ENCODE measurements at places on chromosomes 4 and X.

- no peak for DNase-seq
Measured at GRCh38 chrX:47648376-47648775, 2.0 kb downstream of the ELK1 start.

DNA sequence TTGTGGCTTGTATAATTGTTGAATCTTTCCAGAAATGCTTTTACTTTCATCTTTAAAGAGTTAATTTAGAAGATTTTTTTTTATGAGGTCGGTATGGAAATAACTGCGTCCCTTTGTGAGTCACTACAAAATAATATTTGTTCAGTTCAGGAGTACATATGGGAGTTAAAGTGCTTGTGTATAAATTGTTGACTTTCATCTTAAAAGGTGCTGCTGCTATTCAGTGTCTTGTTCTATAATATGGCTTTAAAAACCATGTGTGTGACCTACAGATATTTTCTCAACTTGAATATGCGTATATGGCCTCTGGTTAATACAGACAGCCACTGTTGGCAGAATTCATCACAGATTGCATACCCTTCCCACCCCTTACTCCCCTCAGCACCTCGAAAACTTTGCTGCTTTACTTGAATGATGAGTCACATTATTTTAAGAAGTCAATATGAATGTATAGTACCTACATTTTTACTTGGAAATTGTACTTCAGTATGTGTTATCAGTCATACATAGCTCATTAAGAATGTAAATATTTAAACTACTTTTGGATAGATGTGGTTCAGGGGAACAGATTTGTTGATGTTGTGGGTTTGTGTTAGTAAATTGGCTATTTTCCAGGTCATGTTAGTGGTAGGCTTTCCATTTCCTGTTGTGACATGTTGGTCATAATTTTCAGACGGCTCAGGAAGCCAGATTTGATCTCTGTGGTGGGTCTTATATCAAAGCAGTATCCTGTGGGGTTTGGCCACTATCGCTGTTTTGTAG is 1.5 kb downstream of the CLCN3 start:
- no peak for DNase-seq

- DNase-seq, result no peak
Measured at GRCh38 chr4:5030221-5030620, 11.0 kb upstream of the CYTL1 start.

- no peak for DNase-seq
Measured at GRCh38 chr4:11420327-11420726, 8.4 kb downstream of the HS3ST1 start.

GRCh38 chr4:95499291-95499696 is 49.5 kb downstream of the UNC5C start:
- DNase-seq, result no peak

DNA sequence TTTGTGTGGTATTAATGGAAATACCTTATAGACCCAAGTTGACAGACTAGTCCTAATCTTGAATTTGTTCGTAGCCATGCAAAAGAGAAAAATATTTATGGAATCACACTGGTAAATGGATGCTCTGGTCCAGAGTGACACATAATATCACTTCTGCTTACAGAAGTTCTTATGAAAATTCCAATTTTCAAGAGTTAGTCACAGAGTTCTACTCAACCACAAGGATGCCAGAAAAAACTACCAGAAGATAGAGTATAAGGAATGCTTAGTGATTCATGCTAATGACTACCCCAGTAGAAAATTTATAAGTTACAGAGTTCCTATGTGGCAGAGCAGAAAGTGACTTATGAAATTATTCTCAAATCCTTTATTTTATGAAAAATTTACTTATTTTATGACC is 1384.8 kb downstream of the FAM133A start:
- no peak for DNase-seq

DNA sequence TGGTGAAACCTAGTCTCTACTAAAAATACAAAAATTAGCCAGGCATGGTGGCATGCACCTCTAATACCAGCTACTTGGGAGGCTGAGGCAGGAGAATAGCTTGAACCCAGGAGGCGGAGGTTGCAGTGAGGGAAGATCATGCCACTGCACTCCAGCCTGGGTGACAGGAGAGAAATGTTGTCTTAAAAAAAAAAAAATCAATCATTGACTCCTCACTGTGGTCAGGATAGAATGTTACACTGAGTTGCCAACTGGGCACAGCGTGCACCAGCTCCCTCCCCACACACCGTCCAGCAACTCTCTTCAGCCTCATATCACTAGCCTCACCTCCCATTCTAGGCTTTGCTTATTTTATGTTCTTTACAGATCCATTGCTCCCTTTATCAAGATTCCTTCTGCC is 79.5 kb downstream of the CHRNA9 start:
- DNase-seq, result no peak

- no peak for DNase-seq
Measured at GRCh38 chr4:74413265-74413664, 31.7 kb upstream of the AREG start.

DNA sequence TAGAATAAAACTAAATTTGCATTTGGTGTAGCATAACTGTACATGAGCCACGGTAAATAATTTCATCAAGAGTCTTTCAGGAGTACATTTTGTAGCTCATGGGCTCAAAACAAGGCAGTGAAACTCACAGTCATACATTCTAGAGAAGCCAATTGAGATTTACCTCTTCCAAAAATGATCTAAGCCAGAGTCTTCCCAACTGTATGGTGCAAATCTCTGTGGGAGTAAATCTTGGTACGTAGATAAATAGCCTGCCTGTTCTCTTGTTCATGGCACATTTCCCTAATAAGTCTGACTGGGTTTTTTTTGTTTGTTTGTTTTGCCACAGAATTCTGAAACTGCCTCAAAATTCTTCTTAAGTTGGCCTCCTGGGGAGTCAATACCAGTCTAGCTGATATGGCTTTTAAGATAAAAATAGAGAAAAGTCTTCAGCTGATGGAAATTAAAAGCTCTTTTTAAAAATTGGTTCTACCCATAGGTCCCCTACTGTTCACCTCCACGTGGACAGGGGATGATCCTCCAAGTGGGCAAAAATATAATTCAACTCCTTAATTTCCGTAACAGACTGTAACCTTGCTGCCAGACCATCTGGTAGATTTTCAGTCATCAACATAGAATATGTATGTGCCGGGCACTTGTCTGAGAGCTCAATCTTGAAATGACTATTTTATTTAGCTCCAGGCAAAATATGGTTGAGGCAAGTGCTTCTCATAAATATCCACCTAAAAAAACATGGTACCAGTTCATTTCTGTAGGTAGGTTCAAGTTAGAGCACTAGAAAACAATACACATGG is 365.4 kb downstream of the PDHA2 start:
- DNase-seq, result no peak

- DNase-seq, result peak; percentile 53
Measured at GRCh38 chrX:124502166-124502565, 155.8 kb downstream of the SH2D1A start.

- peak; percentile 85 for DNase-seq
Measured at GRCh38 chr4:140151699-140152012, 2.3 kb downstream of the MAML3 start.

- peak; percentile 58 for DNase-seq
Measured at GRCh38 chr4:55378617-55379467, 16.9 kb upstream of the TMEM165 start.

DNA sequence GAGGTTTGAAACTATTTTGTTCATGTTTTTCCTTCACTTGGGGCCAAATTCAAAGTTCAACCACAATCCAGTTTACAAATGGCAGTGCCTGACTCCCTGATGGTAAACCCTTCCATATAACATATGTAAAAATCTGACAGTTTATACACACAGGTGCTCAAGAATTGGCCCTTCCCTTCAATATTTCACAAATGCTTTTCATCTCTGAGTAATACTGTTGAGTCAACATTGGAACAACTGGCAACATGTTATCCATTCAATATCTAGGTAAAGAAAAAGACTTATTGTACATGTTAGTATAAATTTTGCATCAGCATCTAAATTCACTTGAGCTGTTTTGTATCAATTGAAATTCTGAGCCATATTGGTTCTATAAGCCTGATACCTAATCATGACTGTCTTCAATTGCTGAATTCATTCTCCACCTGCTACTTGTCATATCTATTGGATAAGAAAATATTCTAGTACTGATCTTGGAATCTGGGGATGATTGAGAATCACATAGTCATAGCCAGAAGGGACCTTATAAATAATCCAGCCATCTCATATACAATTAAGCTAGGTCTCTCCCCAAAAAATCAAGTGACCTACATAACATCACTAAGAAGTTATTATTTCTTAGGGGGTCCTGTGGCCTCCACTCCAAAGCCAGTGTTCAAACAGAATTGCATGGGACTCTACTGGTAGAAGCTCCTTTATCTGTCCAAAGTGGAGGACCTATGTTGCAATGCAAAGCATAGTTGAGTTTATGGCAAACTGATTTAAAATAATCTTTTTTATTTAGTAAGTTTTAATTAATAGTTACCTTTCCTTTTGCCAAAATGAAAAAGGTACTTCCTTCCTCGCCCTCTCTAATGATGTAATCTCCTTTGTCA is 61.9 kb downstream of the PRKG2 start:
- DNase-seq, result no peak

- no peak for DNase-seq
Measured at GRCh38 chr4:39085891-39086290, 23.9 kb downstream of the KLHL5 start.

- DNase-seq, result no peak
Measured at GRCh38 chr4:66275411-66276038, 605.2 kb upstream of the EPHA5 start.

DNA sequence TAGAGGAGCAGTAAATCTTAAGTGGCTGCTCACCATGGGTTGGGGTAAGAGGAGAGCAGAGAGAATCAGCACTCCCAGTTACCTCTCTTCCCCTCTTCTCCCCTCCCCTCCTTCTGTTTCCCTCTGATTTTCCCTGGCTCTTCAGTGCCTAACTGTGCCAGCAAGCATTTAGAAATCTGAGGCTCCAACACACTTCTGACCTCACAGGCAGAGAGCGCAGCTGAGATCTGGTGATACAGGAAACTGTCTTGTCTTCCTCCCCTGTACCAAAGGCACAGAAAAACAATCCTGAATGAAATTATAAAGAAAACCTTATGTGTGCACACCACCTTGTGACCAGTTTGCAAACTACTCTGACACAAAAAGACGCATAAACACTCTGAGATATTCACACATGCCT is 82.4 kb upstream of the SMIM10 start:
- DNase-seq, result no peak

DNA sequence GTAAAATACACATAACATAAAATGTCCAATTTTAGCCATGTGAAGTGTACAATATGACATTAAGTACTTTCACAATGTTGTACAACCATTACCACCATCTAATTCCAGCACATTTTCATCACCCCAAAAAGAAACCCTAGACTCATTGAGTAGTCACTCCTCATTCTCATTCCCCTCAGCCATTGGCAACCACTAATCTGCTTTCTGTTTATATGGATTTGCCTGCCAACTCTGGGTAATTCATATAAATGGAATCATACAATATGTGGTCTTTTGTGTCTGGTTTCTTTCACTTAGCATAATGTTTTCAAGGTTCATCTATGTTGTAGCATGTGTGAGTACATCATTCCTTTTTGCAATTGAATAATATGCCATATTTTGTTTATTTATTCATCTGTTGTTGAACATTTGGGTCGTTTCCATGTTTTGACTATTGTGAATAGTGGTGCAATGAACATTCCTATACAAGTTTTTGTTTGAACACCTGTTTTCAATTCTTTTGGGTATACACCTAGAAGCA is 43.0 kb downstream of the EIF2S3 start:
- DNase-seq, result no peak

- no peak for DNase-seq
Measured at GRCh38 chr4:72661830-72662229, 92.8 kb upstream of the ADAMTS3 start.

All from NCI-H460 (cell line).